ENCODE measurements at places on chromosomes 6 and 20. TPM values are rescaled to one million over a fixed set of nuclear protein-coding genes. Genes with fewer than 3 reads are reported as not detected.

DNA sequence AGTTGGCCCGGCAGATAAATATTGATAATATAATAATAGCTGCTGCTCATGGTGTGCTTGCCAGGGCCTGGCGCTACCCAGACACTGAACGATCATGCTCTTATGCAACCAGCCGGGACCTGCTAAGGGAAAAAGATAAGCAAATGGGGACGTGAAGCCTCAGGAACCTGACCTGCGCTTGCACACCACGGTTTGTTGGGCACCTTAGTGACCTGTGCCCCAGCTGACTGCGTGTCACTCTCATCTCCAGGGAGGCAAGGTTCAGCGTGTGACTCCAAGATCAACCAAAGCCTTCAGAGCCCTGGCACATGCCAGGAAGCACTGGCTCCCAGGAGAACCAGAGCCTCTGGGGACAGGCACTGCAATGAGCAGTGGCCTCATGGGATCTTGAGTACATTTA is 111.1 kb downstream of the AGPAT4 start:
- DNase-seq, result no peak

GRCh38 chr6:15955484-15955883 is 173.4 kb upstream of the MYLIP start:
- DNase-seq, result no peak

DNA sequence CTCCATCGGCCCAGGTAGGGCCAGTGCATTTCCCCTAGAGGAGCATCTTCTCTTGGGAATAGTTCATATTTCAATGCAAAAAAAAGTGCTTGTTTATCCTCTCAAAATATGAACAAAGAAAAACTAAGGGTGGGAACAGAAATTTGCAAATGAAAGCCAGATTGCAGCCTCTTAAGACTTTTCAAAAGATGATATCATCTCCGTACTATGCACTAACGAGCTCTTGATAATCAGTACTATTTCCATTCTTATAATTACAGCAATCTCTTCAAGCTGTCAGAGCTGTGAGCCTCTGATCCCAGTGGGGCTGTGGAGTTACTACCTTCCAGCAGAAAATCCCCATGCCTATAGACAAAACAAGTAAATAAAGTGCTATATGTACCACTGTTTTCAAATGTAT is 77.1 kb downstream of the SOD2 start:
- DNase-seq, result no peak

- DNase-seq, result no peak
Observed at GRCh38 chr20:15063081-15063480, 725.7 kb upstream of the FLRT3 start.

GRCh38 chr6:6918216-6918983 is 189.4 kb upstream of the RREB1 start:
- DNase-seq, result no peak

DNA sequence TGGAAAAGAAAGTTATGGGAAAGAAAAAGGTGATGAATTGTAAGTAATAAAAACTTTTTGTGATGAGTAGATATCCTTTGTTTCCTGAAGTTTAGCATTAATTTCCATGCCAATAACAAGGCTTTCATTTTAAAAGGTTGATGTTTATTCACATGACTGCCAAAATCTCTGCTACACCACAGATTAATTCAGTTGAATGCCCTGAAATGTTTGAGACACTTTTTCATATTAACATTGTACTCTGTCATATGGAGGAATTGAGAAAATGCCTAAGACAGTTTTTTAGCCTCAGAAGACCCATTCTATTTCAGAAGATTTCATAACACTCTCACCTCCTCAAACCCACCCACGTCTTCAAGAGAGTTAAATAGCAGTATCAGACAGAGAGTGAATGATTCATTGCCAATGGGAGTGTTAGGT is 115.5 kb downstream of the ADGRG6 start:
- DNase-seq, result no peak

DNA sequence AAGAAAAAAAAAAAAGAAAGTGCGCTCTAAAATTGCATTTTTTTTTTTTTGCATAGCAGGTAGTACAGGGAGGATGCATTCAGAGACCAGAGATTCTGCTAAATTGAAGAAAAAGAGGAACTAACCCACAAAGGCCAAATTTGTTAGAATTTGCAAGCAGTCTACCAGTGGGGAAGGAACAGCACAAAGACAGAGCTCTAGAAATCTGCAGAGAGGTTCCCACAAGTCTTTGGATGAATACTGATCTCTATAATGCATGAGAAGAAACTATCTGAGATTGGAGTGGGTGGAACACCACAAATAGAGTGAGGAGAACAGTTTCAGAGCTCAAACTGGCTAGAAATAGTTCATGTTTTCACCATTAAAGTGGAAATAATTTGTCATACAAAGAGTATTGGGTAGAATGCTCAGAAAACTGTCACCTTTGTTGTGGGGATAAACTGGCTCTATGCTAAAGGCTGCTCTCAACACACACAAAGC is 79.6 kb upstream of the AHI1 start:
- no peak for DNase-seq

- DNase-seq, result no peak
Observed at GRCh38 chr20:46400828-46401477, 5.5 kb downstream of the ELMO2 start.

DNA sequence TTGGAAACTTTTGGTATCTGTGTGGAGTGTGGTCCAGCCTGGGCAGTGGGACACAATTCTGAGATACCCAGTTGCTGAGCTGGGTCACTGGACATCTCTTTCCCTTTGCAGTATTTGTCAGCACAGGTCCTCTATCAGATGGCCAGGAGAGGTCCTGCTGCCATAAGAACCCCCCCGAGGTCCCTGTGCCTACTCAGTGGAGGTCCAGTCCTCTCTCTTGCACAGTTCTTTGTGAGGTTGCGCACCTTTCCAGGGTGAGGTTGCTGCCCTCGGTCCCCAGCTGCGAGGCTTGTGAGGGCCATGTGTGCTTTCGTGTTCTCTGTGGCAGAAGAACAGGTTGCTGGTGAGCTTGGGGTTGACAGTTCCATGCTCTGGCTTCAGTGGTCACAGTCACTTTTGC is 320.6 kb downstream of the QKI start:
- no peak for DNase-seq

DNA sequence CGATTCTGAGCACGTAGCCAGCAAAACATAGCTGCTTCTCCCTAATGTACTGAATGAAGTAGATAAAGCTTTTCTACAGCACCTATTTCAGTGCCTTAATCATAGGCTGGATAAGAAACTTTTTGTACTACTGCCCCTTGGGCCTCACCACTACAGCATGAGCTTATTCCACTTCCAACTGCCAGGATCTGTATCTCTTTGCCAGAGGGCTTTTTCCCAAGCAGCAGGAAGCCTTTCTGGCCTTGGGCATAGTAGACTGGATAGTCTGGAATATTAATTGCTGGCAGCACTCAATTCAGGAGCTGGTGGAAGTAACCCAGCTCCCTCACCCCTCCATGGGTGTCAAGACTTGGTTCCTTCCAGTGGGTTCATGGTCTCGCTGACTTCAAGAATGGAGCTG is 43.6 kb downstream of the ANKEF1 start:
- no peak for DNase-seq

- no peak for DNase-seq
Observed at GRCh38 chr20:59006167-59006863, 739 bp downstream of the CTSZ start.

GRCh38 chr6:333379-334002 is 41.2 kb downstream of the DUSP22 start:
- DNase-seq, result no peak

GRCh38 chr6:11773013-11773412 is 5.6 kb downstream of the ADTRP start:
- DNase-seq, result no peak

DNA sequence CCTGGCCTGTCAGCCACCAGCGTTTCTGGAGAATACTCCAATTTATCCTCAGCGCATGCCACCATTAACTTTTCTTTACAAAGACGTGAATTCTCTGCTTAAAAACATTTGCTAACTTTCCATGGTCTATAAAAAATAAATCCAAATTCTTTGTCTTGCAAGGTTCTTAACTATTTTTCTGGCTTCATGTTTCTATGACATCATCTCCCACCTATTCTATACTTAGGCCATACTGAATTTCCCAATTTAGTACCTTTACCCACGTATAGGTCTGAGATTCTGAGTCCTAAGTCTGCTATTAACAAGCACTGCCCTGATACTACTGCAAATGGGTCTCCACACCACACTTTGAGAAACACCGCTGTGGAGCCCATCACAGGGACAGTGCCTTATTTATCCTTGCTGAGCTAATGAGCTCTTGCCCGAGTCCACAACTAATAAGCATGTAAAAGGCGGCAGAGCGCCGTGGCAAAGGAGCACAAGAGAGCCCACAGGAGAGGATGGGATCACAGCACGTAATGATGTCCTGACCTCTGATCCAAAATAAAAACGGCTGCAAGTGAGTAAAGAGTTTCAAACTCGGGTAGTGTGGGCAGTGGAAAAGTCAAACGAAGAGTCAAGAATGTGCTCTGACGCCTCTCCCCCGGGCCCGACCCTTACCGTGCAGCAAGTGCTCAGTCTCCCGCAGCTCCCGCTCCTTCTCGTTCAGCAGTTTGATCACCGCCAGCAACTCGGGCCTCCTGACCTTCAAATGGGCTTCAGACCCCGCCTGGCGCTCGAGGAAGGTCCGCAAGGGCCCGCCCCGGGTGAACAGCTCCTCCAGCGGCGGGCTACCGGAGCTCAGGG is 519 bp downstream of the MTRF1L start:
- DNase-seq, result no peak

The KIZ gene
- 22.4 TPM for total RNA-seq

The TAGAP gene
- 4.9 TPM for total RNA-seq

The SMIM13 gene
- 6.7 TPM for total RNA-seq

The TRIM31 gene
- 0.78 TPM for total RNA-seq

The KHDRBS2 gene
- total RNA-seq, result 0.89 TPM

The TDP2 gene
- total RNA-seq, result 54.4 TPM

The UBD gene
- total RNA-seq, result 8.8 TPM

The FAM135A gene
- total RNA-seq, result 33.7 TPM

The KIFC1 gene
- 1.0 TPM for total RNA-seq

The NOX3 gene
- total RNA-seq, result not detected

The USP49 gene
- 6.0 TPM for total RNA-seq

The OPN5 gene
- not detected for total RNA-seq

The OR2J3 gene
- not detected for total RNA-seq

The FOXQ1 gene
- total RNA-seq, result 130 TPM

All from ureter (tissue), 1 donor.